ENCODE measurements at places on chromosomes 4 and X. TPM values are rescaled to one million over a fixed set of nuclear protein-coding genes. Genes with fewer than 3 reads are reported as not detected.

Gene PABPC4L
- total RNA-seq, result 0.09 TPM

Gene AGA
- total RNA-seq, result 20.7 TPM

Gene TSR2
- total RNA-seq, result 54.2 TPM

Gene CFAP299
- total RNA-seq, result not detected

Gene ZNF182
- 3.5 TPM for total RNA-seq

Gene SMIM10
- not detected for total RNA-seq

Gene ATP2B3
- total RNA-seq, result not detected

Gene CDS1
- total RNA-seq, result 0.75 TPM

Gene TRPC5OS
- total RNA-seq, result not detected

Gene TMSB15A
- total RNA-seq, result 0.85 TPM

Gene CD38
- total RNA-seq, result 13.8 TPM

Gene ZNF275
- total RNA-seq, result 6.3 TPM

Gene SPANXN3
- not detected for total RNA-seq

Gene TENT5D
- not detected for total RNA-seq

Gene EMD
- 160 TPM for total RNA-seq

Gene USP51
- 0.72 TPM for total RNA-seq

Gene HHIP
- 0.78 TPM for total RNA-seq

Gene MAGEC1
- 0.15 TPM for total RNA-seq

Gene POLN
- 1.1 TPM for total RNA-seq

Gene P2RY4
- not detected for total RNA-seq

Gene NPNT
- 0.22 TPM for total RNA-seq

Gene TCEAL6
- not detected for total RNA-seq

Gene ARHGEF38
- total RNA-seq, result not detected

Gene ACE2
- 0.11 TPM for total RNA-seq

Gene CENPI
- 13.1 TPM for total RNA-seq

Gene XAGE1A
- total RNA-seq, result 60.4 TPM

Gene TEC
- total RNA-seq, result 1.9 TPM

Gene MAGEB4
- not detected for total RNA-seq

Gene USP17L13
- total RNA-seq, result not detected

Gene CT45A8
- total RNA-seq, result not detected

Gene GSX2
- not detected for total RNA-seq

Gene DCLK2
- total RNA-seq, result 10.2 TPM

Gene C1GALT1C1
- total RNA-seq, result 45.3 TPM

Gene SMIM43
- total RNA-seq, result 0.27 TPM

Gene FAM114A1
- total RNA-seq, result 34.9 TPM

Gene ARX
- 0.49 TPM for total RNA-seq

Gene STAG2
- 37.3 TPM for total RNA-seq

Gene GPR78
- total RNA-seq, result not detected

Gene KLHL15
- 4.3 TPM for total RNA-seq

Gene NIPAL1
- 0.47 TPM for total RNA-seq

Data from A549 treated with ZK216348 at 1 μM for 4 hours (cell line).